Ecto neural progenitor cell (in vitro differentiated cells): ENCODE measurements at places on chromosomes 16 and 17.

DNA sequence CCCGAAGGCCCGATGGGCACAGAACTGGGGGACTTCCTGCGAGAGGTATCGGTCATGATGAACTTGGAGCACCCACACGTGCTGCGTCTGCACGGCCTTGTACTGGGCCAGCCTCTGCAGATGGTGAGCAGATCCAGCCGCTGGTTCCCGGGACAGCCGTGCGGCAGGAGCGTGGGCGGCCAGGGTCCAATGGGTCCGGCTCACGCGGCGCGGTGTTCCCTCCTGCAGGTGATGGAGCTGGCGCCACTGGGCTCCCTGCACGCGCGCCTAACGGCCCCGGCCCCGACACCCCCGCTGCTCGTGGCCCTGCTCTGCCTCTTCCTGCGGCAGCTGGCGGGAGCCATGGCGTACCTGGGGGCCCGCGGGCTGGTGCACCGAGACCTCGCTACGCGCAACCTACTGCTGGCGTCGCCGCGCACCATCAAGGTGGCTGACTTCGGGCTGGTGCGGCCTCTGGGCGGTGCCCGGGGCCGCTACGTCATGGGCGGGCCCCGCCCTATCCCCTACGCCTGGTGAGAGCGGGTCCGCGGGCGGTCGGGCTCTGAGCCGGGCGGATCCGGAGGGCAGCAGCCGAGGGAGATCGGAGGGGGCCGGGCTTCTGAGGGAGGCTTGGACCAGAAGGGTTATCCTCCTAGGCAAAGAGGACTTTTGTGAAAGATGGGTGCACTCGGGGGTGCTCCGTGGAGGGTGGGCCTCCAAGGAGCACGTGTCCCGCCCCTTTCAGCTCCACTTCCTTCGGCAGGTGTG is 3.0 kb downstream of the TNK1 start:
- DNase-seq = peak; percentile 89

DNA sequence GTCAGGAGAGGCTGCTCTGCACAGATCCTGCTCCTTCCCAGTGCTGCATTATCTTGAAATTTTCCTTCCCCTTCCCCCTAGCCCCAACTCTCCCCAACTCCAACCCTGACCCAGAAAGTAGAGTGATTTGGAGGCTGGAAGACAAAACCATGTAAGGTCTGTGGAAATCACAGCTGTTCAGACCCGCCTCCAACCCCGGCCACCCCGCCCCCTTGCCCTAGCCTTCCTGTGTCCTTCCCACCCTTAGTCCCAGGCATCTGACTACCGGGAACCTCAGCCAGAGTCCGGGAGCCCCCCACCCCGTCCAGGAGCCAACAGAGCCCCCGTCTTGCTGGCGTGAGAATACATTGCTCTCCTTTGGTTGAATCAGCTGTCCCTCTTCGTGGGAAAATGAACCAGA is at the start of gene AOC3:
AOC3 (plus strand) TSS at position 246 of the 400 bp plus-strand sequence; CDS start at position 391, 145 bp downstream.
- DNase-seq = no peak

- no peak for DNase-seq
Measured at GRCh38 chr17:9850151-9850550, 24.4 kb downstream of the GLP2R start.

GRCh38 chr17:3988297-3989040 is 24.2 kb upstream of the ATP2A3 start:
- no peak for DNase-seq

DNA sequence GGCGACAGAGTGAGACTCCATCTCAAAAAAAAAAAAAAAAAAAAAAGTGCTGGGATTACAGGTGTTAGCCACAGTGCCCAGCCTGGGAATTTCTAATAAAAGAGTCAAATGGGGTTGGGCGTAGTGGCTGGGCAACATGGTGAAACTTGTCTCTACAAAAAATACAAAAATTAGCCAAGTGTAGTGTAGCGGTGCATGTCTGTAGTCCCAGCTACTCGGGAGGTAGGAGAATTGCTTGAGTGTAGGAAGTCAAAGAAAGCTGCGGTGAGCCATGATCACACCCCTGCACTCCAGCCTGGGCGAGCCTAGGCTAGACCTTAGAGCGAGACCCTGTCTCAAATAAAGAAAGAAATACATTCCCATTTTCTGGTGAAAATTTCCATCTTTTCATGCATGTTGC is 2.4 kb upstream of the UTS2R start:
- DNase-seq = no peak

DNA sequence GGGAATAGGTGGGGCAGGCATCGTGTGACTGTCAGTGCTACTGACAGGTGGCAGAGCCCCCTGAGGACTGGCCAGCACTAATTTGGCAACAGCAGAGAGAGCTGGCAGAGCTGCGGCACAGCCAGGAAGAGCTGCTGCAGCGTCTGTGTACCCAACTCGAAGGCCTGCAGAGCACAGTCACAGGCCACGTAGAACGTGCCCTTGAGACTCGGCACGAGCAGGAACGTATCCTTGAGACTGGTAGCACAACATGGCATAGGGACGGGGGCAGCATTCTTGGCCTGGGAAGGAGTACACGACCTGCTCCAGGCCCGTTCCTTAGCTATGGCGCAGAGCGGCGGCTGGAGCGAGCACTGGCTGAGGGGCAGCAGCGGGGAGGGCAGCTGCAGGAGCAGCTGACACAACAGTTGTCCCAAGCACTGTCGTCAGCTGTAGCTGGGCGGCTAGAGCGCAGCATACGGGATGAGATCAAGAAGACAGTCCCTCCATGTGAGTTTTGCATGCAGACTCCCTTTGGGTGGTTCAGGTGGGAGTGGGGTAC is 3.0 kb upstream of the NRN1L start:
- no peak for DNase-seq

DNA sequence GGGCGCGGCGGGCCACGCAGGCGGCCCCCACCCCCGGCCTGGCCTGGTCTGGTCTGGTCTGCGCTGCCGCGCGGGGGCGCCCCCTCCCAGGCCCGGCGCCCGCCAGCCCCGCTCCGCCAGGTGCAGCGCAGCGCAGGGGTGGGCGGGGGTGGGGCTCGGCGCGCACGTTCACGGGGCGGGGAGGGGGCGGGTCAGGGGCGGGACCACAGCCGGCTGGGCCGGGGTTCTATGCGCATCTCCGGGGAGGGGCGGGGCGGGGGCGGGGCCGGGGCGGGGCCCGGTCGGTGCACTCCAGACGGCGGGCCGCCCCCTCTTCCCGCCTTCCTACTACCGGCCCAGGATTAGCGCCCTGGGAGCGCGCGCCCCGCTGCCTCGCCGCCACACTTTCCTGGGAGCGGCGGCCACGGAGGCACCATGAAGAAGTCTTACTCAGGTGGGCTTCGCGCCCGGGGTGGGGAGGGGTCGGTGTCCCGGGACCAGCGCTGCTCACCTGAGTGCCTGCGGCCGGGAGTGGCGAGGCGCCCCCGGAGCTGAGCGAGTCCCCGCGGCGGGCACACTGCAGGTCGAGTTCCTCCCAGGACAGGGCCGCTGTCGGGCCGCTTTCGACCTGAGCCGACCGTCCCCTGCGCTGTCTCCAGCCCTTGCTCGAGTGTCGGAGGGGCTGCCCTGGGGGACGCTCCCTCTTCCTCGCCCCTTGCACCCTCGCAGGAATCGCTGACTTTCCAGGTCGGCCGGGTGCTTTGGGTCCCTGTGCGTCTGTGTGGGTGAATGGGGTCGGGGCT is 140.5 kb downstream of the SEC14L1 start:
- peak; percentile 90 for DNase-seq

GRCh38 chr17:16483021-16483645 is 8.9 kb downstream of the LRRC75A start:
- no peak for DNase-seq

DNA sequence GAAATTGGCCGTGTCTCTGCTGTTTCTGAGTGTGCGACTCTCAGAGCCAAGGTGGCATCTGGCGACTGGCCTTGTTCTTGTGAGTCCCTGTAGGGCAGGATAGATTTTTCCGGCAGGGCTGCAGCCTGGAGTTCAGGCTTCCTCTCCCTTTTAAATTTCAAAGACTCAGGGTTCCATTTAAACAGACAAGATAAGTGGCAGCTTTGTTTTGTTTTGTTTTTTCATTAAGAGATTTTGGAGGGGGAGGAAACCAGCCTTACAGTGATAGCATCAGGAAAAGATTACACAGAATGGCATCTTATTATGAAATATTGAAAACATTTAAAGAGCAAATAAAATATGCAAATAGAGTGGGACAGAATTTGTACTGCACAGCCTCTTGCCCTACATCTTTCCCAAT is 151.3 kb downstream of the RPTOR start:
- DNase-seq = no peak

GRCh38 chr16:17491140-17491662 is 20.4 kb upstream of the XYLT1 start:
- no peak for DNase-seq

DNA sequence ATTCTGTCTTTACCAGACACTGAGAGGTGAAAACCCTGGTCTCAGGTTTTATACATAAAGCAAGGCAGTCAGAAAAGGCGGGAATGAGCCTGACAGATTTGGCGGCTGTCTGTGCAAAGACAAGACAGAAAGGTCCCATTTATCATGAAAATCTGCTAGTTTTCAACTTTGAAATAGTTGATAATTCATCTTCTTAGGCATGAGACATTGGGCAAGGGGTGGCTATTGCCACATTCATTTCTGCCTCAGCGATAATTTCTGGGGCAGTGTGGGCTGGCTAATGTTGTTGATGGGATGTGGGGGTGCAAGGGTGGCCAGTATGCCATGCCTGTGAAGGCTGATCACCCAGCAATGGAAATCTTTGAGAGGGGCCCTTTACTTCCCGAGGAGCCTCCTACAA is 173.8 kb upstream of the RPH3AL start:
- no peak for DNase-seq

- no peak for DNase-seq
Measured at GRCh38 chr16:3282103-3282729, 1.1 kb upstream of the ZNF263 start.

DNA sequence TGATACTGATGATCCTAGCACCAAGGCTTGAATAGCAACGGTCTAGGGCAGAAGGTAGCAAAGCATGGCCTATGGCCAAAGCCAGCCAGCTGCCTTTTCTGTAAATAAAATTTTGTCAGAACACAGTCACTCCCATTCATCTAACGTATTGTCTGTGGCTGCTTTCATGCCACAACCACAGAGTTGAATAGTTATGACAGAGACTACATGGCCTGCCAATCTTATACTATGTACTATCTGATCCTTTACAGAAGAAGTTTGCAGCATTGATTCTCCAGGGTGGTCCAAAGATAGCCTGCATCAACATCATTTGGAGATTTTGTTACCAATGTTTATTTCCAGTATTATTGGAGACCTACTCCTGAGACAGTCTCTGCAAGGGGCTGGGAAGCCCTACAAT is 19.9 kb upstream of the MMD start:
- no peak for DNase-seq

DNA sequence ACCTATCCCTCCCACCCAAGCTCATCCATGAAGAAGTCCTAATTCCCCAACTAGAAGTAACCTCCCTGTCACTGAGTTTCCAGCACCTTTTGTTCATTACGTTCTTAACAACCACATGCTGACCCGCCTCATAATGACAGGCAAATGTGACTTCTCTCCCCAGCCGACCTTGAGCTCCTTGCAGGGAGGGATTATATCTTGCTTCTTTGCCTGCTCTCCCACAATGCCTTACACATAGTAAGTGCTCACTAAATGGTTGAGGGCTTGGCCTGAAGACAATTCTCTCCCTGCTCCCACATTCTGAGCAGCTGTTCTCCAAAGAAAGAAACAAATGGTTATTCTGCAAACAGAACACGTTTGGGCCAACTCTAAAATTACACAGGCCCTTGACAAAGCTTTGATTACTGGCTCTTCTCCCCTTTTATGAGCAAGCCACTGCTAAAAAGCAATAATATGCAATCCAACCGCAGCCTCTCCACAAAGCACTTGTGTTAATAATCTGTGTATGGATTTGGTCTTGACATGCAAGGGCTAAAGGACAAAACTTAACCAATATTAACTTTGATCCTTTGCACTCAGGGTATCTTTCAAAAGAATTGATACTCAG is 23.2 kb downstream of the SLC39A11 start:
- DNase-seq = no peak

GRCh38 chr17:61908292-61909037 is 19.3 kb downstream of the INTS2 start:
- DNase-seq = no peak

- no peak for DNase-seq
Measured at GRCh38 chr17:58611331-58611730, 80.5 kb downstream of the TEX14 start.

DNA sequence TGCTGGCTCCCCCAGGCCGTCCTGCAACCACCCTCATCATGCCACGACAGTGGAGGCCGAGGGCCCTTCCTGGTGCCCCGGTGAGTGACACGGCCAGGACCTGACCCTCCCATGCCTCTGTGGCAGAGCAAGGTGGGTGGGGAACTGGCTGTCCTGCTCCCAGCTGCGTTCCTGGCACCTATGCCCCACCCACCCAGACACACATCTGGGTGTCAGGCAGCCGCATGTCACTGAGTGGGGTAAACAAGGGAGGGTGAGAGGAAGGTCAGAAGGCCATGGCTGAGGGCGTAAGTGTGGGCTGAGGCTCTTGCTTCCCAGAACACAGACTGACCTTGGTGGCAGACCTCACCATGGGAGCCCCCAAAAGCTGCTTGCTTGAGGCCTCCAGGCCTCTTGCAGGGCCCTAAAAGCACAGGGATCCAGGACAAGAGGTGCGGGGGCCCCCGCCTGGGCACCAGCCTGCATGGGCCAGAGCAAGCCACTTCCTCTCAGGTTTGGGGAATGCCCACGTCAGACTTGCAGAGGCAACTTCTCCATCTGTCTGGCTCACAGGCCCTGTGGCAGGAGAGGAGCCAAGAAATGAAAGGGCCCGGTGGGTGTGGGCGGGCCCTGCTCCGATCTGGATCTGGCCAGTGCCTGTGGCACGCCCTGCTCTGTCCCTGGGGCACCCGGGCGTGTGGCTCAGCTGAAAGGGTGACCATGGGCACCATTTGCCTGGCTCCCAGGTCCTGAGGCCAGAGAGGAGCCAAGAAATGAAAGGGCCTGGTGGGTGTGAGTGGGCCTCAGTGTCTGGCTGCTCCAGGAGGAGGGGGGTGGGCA is 3.9 kb upstream of the CCDC57 start:
- DNase-seq = no peak

GRCh38 chr17:74524653-74525464 is 6.4 kb downstream of the CD300LB start:
- peak; percentile 32 for DNase-seq

DNA sequence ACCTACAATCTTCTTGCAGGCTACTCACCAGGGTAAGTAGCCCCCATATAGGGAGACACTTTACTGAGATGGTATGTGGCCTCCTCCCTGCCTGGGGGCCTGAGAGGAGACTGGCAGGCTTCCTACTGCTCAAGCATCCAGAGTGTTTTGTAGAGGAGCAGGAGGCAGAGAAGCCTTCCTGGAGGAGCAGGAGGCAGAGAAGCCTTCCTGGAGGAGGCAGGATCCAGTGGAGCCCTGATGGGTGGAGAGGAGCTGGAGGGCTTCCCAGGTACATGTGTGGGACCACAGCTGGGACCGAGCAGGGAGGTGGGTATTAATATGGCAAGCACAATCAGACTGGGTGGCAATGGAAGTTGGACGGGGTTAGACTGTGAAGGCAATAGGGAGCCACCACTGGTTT is 2.1 kb upstream of the ADGRG5 start:
- peak; percentile 39 for DNase-seq

DNA sequence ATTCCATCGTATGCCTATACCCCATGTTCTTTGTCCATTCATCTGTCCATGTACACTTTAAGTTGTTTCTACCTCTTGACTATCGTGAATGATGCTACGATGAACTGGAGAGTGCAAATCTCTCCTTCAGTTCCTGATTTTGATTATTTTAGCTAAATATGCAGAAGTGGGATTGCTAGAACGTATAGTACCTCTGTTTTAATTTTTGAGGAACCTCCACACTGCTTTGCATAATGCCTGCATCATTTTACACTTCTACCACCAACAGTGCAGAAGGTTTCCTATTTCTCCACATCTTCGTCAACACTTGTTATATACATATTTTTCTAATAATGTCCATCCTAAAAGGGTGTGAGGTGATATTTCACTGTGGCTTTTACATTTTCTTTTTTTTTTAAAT is 43.9 kb downstream of the SDR42E1 start:
- no peak for DNase-seq
